MCF 10A (cell line): ENCODE measurements at places on chromosomes 3 and 15. TPM values are rescaled to one million over a fixed set of nuclear protein-coding genes. Genes with fewer than 3 reads are reported as not detected.

DNA sequence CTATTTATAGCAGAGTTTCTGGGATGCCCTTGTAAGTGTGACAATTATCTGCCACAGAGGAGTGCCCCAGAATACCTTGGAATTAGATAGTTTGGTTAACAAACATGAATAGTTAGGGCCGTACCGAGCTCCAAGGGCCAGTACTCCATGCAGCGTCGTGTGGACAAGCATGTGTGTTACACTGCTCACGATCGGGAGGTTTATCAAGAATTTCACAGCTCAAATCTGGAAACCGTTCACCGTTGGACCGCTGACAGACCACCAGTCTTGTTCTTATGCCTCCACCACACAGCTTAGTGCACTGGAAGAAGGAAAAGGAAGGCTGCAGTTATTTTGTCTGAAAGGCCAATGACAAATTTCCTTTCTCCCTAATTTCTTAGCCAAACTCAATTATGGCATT is 93.7 kb downstream of the ADAMTS9 start:
- H3K4me1 ChIP-seq: peaks cover 7% of the 10 kb centered on the region
- no peak overlapping the region for H3K4me3 ChIP-seq
- no peaks in the 10 kb centered on the region for H3K27me3 ChIP-seq
- H3K36me3 ChIP-seq: peaks cover 8% of the 10 kb centered on the region

CCR8 gene
- not detected in 2 replicates for total RNA-seq

GPR149 gene
- total RNA-seq: not detected in 2 replicates

DNA sequence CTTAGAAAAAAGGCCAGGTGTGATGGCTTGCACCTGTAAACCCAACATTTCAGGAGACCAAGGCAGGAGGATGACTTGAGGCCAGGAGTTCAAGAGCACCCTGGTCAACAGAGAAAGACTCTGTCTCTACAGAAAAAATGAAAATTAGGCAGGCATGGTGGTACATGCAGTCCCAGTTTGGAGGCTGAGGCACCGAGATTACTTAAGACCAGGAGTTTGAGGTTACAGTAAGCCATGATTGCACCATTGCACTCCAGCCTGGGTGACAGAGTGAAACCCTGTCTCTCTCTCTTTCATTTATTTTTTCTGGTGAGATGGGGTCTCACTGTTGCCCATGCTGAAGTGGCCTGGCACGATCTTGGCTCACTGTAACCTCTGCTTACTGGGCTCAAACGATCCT is 24.7 kb downstream of the IP6K1 start:
- H3K4me3 ChIP-seq: no peak overlapping the region
- no peaks in the 10 kb centered on the region for H3K27me3 ChIP-seq
- peaks cover 46% of the 10 kb centered on the region for H3K36me3 ChIP-seq
- peaks cover 6% of the 10 kb centered on the region for H3K4me1 ChIP-seq
- no peak overlapping the region for H3K27ac ChIP-seq

- H3K27ac ChIP-seq: no peak overlapping the region
- H3K36me3 ChIP-seq: no peaks in the 10 kb centered on the region
- H3K27me3 ChIP-seq: no peaks in the 10 kb centered on the region
- H3K4me1 ChIP-seq: no peaks in the 10 kb centered on the region
- H3K4me3 ChIP-seq: no peak overlapping the region
- no peak for DNase-seq
Observed at GRCh38 chr3:120552184-120553172, 43.7 kb upstream of the NDUFB4 start.

MYO1E gene
- total RNA-seq: 116 and 121 TPM in 2 replicates

DNA sequence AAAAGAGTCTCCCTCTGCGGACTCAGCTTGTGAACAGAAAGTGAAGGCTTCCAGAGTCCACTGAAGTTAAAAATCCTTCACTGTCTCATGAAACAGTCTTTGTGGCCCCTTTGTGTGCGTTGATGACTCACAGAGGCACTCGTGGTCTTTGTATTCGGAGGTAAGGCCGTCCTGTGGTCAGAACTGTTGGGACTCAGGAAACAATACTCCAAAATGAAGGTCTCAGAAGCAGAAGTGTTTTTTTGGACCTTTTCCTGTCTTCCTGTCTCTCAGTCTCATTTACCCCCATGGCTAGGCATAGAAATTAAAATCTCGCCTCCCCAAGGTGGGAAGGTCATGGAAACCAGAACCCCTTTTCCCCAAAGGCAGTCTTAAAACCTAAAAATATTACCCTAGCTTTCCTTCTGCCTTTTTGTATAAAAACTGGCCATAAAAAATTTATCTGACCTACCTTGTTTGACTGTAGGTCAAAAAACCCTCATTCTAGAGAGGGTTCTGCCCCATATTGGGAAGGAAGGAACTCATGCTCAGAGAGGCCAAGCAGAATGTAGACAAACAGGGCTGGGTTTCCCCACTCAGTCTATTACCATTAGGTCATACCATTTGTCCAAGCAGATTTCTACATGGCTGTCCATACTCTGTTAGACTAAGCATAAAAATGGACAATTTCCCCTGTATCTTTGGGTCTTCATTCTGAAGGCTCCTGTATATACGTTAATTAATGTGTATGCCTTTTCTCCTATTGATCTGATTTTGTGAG is 19.1 kb upstream of the EPB42 start:
- no peak overlapping the region for H3K4me3 ChIP-seq
- no peak overlapping the region for H3K27ac ChIP-seq
- H3K36me3 ChIP-seq: peaks cover 5% of the 10 kb centered on the region
- DNase-seq: no peak
- peaks cover 10% of the 10 kb centered on the region for H3K27me3 ChIP-seq

- DNase-seq: peak; percentile 62
- peaks cover 5% of the 10 kb centered on the region for H3K4me1 ChIP-seq
- no peak overlapping the region for H3K27ac ChIP-seq
- no peak overlapping the region for H3K4me3 ChIP-seq
- no peaks in the 10 kb centered on the region for H3K36me3 ChIP-seq
- H3K27me3 ChIP-seq: no peaks in the 10 kb centered on the region
Observed at GRCh38 chr3:20511863-20512505, 326.0 kb upstream of the SGO1 start.

LRRC31 gene
- not detected in 2 replicates for total RNA-seq

DNA sequence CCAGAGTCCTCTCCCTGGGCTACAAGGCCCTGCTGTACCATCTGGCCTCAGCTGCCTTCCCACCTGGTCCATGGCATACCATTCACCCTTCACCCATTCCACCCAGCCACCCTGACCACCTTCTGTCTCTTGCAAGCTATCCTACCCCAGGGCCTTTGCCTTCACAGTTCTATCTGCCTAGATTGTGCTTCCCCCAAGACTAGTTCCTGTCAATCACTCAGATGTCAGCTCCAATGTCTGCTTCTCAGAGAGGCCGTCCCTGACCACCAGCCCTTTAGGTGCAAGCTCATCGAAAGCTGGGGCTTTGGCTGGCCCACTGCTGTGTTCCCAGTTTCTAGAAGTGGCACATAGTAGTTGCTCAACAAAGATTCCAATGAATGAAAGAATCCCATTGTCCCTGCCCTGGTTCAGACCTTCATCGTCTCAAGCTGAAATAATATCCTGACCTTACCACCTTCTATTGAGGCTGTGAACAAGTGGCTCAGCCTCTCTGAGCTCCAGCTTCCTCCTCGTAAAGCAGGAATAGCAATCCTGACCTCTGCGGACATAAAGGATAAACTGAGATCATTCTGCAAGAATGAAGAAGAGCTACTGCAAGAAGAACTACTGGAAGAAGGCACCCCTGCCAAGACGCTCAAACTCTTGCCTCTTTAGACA is 15.8 kb downstream of the EFCAB12 start:
- DNase-seq: no peak
- H3K36me3 ChIP-seq: no peaks in the 10 kb centered on the region
- H3K4me1 ChIP-seq: peaks cover 10% of the 10 kb centered on the region
- no peak overlapping the region for H3K4me3 ChIP-seq
- H3K27me3 ChIP-seq: no peaks in the 10 kb centered on the region
- H3K27ac ChIP-seq: no peak overlapping the region

DNA sequence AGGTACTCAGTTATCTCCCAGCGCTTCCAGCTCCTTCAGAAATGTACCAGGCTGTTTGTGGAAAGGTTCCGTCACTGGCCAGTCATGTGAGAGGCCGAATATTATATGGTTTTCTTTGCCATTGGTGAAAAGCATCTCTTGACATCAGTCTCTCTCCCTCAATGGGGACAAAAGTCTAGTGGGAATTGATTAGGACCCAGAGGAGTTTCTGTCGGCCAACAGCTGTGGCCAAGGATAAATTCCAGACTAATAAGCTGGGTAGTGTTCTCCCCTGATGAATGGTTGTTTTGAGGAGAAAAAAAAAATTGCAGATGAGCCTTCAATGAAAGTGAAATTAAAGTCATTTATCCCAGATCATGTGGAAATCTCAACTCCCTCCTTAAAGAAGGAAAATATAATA is 404.7 kb upstream of the THRB start:
- H3K36me3 ChIP-seq: no peaks in the 10 kb centered on the region
- H3K27ac ChIP-seq: no peak overlapping the region
- H3K4me3 ChIP-seq: no peak overlapping the region
- no peaks in the 10 kb centered on the region for H3K27me3 ChIP-seq
- H3K4me1 ChIP-seq: no peaks in the 10 kb centered on the region

CAPN7 gene
- total RNA-seq: 48.4 and 55.2 TPM in 2 replicates

DNA sequence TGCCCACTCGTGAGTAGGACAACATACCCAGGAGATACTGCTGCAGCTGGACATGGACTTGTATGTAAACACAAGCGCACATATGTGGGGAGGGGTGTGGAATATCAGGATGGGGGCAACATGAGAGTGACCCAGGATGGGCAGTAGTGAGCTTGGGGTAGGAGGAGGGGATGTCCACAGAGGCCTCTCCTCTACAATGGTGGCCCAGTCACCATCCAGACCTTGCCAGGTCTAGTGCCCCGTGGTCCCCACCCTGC is 266 bp upstream of the ZBTB47 start:
- H3K36me3 ChIP-seq: peaks cover 30% of the 10 kb centered on the region
- peak overlapping the region; percentile 90 for H3K4me3 ChIP-seq
- peak overlapping the region; percentile 89 for H3K27ac ChIP-seq

DNA sequence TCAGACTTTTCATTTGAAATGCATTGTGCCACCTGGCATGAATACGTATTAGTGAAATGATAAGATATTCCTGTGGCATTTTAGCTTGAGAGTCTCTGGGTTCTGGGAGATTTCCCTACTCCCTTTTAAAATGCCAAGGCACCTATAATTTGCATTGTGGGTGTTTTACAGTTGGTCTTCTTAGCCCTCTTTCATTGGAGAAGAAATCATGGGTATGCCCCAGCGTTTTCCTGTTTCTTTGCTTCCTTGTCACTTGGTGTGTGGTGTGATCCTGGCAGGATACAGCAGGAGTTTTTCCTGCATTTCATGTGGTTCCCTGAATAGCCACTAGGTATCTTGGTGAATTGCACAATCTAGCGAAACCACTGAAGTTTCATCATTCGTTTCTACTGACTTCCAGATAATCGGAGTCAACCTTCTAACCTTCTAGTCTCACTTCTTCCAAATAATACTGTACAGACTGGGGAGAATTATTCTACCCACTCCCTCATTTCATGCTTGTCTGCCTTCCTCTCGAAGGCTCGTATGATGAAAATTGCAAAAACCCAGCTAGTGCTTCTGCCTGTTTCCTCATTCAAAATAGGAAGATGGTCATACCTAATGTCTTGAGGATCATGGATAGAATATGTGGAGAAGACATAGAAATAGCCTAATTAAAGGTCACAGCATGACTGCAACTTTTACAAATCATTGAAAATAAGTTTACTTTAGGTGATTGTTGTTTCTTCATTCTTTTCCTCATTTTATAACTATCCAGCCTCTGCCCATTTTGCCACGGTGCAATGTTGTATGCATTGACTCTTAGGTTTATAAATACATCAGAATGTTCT is 2.6 kb downstream of the BHLHE40 start:
- H3K4me3 ChIP-seq: peak overlapping the region; percentile 94
- H3K27ac ChIP-seq: no peak overlapping the region
- peak; percentile 93 for DNase-seq
- peaks cover 47% of the 10 kb centered on the region for H3K4me1 ChIP-seq
- H3K27me3 ChIP-seq: no peaks in the 10 kb centered on the region

GRCh38 chr15:40366457-40367370 is 8.7 kb downstream of the DISP2 start:
- DNase-seq: no peak
- H3K27me3 ChIP-seq: no peaks in the 10 kb centered on the region
- no peak overlapping the region for H3K4me3 ChIP-seq
- no peak overlapping the region for H3K27ac ChIP-seq
- H3K36me3 ChIP-seq: peaks cover 7% of the 10 kb centered on the region

- DNase-seq: no peak
- no peaks in the 10 kb centered on the region for H3K36me3 ChIP-seq
- H3K27me3 ChIP-seq: no peaks in the 10 kb centered on the region
- no peaks in the 10 kb centered on the region for H3K4me1 ChIP-seq
Observed at GRCh38 chr3:45366290-45366689, 22.1 kb upstream of the LARS2 start.

DNA sequence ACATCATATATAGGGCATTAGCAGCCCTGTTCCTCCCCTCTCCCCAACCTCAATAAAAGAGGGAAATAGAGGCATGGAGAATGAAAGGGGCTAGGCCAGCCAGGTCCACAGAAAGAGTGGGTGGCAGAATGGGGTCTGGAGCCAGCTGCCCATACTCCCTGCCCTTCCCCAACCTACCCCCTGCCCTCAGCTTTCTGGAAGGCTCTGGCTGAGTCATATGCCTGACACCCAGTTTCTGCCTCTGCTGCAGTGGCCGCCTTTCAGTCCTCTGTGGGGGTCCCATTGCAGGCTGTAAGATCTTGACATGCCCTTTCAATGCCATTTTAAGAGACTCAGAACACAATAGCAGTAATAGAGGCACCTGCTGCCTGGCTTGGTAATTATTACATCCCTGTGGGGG is 95.7 kb downstream of the LINGO1 start:
- no peak for DNase-seq
- H3K27ac ChIP-seq: no peak overlapping the region
- H3K36me3 ChIP-seq: no peaks in the 10 kb centered on the region
- H3K27me3 ChIP-seq: no peaks in the 10 kb centered on the region
- H3K4me3 ChIP-seq: no peak overlapping the region
- peaks cover 15% of the 10 kb centered on the region for H3K4me1 ChIP-seq

DNA sequence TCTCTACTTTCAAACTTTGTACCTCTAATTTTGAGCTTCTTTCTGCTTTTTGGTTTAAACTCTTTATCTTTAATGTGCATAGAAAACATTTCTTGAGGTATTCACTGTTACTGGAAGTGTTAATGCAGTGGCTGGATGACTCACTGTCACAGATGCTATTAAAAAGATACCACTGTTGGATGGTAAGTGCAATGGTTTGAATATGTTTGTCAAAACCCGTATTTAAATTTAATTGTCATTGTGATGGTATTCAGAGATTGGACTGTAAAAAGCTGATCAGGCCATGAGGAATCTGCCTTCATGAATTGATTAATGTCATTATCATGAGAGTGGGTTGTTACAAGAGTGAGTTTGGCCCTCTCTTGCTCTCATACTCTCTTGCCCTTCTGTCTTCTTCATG is 70.6 kb downstream of the AP4E1 start:
- H3K4me1 ChIP-seq: peaks cover 6% of the 10 kb centered on the region
- H3K4me3 ChIP-seq: no peak overlapping the region
- peaks cover 53% of the 10 kb centered on the region for H3K36me3 ChIP-seq
- no peaks in the 10 kb centered on the region for H3K27me3 ChIP-seq
- no peak overlapping the region for H3K27ac ChIP-seq

- no peaks in the 10 kb centered on the region for H3K27me3 ChIP-seq
- no peaks in the 10 kb centered on the region for H3K36me3 ChIP-seq
- H3K4me3 ChIP-seq: no peak overlapping the region
- DNase-seq: peak; percentile 22
- H3K4me1 ChIP-seq: peaks cover 23% of the 10 kb centered on the region
Observed at GRCh38 chr15:31487811-31488436, 161.3 kb downstream of the KLF13 start.

- H3K4me3 ChIP-seq: no peak overlapping the region
- DNase-seq: no peak
- no peak overlapping the region for H3K27ac ChIP-seq
- H3K4me1 ChIP-seq: peaks cover 16% of the 10 kb centered on the region
- H3K27me3 ChIP-seq: no peaks in the 10 kb centered on the region
Observed at GRCh38 chr3:23249961-23250360, 46.8 kb downstream of the UBE2E2 start.

GRCh38 chr15:65632780-65633375 is 11.1 kb downstream of the SLC24A1 start:
- no peak overlapping the region for H3K4me3 ChIP-seq
- H3K27me3 ChIP-seq: no peaks in the 10 kb centered on the region
- no peak overlapping the region for H3K27ac ChIP-seq
